ENCODE measurements at places on chromosomes 2 and 18.

- DNase-seq = no peak
Observed at GRCh38 chr18:35436076-35436649, 59.0 kb upstream of the ZNF396 start.

- no peak for DNase-seq
Observed at GRCh38 chr2:128807317-128807716, 488.6 kb upstream of the HS6ST1 start.

DNA sequence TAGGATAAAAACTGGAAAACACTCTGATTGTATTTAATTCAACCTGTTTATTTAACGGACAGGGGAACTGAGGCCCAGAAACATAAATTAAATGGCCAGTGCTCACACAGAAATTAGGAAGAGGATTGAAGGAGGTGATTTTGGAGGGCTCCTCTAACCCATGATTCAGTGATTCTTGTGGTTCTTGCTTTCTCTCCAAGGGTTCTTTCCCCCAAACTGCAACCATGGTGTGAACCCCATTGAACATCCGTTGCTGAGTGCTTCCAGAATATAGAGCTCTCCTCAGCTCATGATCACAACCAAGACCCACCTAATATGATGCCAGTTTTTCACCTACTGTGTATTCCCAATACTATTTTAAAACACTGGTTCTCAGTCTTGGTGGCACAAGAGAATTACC lies 41.4 kb downstream of the BMP10 start:
- DNase-seq = no peak

- DNase-seq = no peak
Observed at GRCh38 chr2:147709655-147710054, 135.2 kb upstream of the ACVR2A start.

DNA sequence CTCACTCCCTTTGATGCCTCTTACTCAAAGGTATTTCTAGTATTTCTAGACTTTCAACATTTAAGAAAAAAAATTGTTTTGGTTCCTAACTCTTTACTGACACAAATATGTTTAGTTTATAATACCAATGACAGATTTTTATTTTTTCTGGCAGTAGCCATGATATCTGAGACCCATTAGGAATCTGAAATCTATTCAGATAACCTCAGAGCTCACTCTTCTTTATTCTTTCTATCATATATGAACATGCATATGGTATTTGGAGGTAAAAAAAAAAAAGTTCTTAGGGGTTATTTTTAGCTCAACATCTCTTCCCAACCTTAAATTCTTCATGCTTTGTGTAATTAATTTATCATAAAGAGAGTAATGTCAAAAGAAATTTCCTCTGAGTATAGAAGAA lies 465.5 kb downstream of the CDH2 start:
- DNase-seq = no peak

DNA sequence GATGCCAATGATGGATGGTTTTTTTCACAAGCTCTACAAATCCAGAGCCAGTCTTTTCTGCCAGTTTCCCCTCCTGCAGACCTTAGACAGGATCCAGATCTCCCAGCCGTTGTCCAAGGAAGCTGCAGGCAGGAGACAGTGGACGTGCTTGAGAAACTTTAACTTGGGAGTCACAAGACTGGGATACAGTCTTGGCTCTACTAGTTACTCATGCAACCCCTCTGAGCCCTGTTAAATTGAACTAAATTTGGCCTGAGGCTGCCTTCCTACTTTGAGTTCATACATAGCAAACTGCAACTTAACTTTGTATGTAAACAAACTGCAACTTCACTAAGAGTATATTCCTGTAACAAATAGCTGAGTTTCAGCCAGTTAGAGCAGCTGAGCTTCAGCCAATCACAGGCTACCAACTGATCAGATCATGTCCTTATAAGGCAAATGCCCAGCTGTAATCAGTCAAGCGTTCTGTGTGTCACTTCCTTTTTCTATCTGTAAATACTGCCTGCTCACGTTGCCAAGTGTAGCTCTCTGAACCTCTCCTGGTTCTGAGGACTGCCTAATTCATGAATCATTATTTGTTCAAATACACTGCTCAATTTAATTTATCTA lies 140.9 kb downstream of the CAPN13 start:
- DNase-seq = no peak

- DNase-seq = no peak
Observed at GRCh38 chr2:171702781-171703556, 15.7 kb downstream of the DYNC1I2 start.

GRCh38 chr2:59969161-59969560 lies 584.3 kb downstream of the BCL11A start:
- DNase-seq = no peak

- DNase-seq = no peak
Observed at GRCh38 chr2:67186326-67186725, 210.8 kb upstream of the ETAA1 start.

DNA sequence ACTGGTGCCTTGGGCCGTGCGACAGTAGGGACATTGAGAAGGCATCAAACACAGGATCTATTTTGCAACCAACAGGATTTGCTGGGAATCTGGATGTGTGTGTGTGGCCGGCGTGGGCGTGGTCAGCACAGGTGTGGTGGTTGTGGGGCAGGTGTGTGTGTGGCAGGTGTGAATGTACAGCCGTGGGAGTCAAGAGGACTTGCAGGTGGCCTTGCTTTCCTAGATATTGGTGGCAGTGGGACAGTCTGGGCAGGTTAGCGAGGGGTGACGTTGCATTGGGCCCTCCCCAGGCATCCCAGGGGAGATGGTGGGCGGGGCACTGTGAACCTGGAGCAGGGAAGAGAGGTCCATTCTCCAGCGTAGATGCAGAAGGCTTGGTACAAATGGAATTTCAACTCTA lies 3.2 kb upstream of the LIMS2 start:
- no peak for DNase-seq

GRCh38 chr2:231611273-231612108 lies 18.8 kb downstream of the TEX44 start:
- DNase-seq = no peak

GRCh38 chr2:140436936-140437335 lies 1656.7 kb upstream of the NXPH2 start:
- no peak for DNase-seq

GRCh38 chr18:9067823-9068222 lies 34.7 kb upstream of the NDUFV2 start:
- no peak for DNase-seq

- no peak for DNase-seq
Observed at GRCh38 chr2:146415291-146415690, 1429.5 kb upstream of the ACVR2A start.

- DNase-seq = no peak
Observed at GRCh38 chr2:41867553-41867952, 180.3 kb upstream of the PKDCC start.

DNA sequence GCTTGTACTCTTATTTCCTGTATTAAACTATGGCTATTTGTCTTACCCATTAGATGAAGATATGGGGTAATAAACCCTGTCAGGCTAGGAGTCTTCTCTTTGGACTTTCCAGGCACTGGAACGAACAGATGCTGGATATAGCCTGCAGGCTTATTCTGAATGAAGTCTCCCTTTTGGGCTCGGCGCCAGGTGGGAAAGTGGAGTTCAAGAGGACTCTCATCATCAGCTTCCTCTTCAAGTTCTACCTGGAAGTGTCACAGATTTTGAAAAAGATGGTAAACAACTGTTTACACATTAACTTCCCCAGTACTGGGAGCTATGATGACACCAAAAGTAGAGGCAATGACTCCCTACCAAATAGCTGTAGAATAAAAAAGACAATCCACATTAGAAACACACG lies 27.9 kb downstream of the AOX1 start:
- DNase-seq = no peak

- no peak for DNase-seq
Observed at GRCh38 chr2:23617167-23617810, 232.3 kb downstream of the KLHL29 start.

GRCh38 chr2:100692906-100693305 lies 127.0 kb upstream of the NPAS2 start:
- no peak for DNase-seq

DNA sequence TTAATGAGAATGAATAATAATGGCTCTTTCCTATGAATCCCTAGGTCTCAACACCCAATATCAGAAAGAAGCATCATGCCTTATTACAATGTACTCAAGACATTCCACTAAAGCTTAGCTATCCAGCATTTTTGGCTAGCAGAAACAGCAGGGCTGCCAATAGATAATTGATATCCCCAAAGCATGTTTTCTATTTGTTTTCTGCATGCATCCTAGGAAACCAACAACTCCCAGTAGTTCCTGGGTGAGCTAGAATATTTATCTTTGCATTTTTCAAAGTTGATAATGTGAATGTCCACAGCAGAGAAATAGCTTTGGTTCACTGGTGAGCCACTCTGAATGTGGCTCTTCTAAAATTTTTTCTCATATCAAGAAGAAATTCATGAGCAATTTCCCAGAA lies 5.8 kb upstream of the ANTXR1 start:
- DNase-seq = no peak

DNA sequence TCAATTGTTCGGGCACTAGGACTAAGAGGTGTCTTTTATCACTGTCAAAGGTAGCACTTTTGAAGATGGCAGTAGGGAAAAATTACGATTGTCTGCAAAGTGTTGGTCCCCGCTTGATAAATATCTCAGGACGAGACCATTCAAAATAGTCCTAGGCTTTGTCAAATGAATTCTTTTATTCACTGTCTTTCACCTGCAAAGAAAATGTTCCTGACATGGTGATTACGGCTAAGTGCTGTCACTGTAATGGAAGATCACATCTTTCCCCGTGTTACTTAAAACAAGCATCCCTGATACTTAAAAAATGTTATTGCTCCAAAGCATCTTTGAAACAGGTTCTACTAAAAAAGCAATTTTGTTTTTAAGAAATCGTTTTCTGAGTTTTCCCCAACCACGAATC lies 71.7 kb downstream of the KCTD1 start:
- DNase-seq = no peak

DNA sequence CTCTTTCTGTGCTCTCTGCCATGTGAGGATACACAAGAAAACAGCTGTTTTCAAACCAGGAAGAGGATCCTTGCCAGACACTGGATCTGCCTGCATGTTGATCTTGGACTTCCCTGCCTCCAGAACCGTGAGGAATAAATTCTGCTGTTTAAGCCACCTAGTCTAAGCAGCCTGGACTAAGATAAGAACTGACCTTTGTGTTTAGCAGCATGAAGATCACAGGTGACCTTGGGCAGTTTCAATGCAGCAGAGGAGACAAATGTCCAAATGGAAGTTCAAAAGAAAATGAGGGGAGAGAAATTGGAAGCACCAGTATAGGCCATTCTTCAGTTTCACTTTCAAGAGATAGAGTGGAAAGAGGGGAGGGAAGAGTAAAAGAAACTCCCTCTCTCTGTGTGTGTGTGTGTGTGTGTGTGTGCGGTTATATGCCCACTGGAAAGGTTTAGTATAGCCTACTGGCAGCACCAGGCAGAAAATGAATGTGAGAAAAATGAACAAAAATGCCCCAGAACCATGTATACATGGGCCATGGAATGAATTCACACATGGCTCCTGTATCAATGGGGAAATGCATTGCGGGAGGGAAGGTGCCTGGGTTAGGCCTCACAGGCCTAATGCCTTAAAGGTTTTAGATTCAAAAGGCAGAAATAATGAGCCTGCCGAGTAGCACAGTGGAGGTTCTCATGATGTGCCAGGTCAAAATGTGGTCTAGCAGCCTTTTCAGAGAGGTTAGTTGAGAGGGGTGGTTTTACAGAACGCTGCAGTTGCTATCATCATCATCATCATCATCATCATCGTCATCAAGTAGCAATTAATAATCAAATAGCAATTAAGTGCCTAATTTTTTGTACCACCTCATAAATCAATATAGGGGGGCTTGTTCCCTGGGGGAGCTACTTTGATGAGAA lies 1.1 kb upstream of the CERS6 start:
- DNase-seq = no peak

DNA sequence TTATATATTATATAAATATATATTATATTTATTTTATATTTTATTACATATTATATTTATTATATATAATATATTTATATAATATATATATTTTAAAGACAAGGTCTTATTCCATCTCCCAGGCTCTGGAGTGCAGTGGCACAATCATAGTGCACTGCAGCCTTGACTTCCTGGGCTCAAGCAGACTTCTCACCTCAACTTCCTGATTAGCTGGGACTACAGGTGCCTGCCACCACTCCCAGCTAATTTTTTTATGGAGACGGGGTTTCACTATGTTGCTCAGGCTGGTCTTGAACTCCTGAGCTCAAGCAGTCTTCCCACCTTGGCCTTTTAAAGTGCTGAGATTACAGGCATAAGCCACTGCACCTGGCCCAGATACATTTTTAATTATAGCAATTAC lies 110.0 kb downstream of the PHLPP1 start:
- DNase-seq = no peak

DNA sequence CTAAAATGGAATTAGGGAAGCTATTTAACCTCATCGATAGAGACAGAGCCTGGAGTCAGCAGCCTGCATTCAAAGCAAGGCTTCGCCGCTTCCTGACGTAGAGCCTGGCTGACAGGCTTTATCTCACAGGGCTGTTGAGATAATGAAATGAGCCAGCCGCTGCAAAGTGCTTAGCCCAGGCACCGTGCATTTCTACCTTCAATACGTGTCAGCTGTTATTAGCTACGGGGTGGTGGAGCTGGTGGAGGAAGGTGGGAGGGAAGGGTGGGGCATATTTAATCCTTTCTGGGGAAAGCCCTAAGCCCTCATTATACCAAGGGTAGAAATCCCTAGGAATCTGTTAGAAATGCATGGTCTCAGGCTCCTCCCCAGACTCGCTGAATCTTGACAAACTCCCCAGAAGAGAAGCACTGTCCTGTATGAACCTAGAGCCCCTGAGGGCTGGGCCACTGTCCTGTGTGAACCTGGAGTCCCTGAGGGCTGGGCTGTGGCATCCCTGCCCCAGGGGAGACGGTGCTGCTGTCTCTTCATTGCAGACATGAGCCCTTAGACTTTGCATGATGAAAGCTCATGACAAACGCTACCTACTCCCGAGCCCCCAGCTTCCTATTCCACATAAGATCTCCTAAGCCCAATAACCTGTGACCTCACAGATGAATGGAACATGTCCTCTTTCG lies 72.4 kb downstream of the ALPK2 start:
- no peak for DNase-seq

GRCh38 chr2:123747326-123747725 lies 277.8 kb upstream of the CNTNAP5 start:
- no peak for DNase-seq

DNA sequence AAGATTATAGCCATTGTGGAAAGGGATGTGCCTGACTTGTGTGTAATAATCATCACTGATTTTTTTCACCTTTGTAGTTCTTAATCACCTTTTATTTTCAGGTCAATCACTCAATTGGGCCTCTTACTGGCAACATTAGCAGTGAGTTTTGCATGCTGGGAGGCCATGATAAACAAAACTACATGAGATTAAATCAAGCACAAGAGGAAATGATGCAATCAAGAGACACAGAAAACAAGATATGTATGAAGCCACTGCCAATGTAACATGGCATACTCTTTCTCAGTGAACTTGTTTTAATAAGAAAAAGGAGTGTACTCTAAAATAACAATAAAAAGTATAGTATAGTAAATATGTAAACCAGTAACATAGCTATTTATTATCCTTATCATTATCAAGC lies 69.9 kb upstream of the FSIP2 start:
- no peak for DNase-seq

DNA sequence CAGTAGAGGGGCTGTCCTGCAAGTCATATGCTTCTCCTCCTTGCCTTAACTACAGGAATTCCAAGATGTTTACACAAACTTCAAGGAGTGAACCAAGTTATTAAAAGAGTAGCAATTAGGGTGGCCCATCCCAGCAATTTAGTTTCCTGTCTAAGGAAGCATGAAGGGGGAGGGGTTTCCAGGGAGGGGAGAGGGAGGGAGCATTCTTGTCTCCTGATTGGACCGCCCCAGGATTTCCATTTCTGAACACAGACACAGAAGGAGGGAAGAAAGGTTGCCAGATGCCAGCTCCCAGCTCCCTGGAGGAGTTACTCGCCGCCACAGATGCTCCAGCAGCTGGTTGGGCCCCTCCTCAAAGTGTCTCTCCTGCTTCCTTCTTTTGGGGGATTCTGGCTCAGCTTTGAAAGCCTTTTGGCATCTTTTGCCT lies 107.6 kb downstream of the TRIB2 start:
- no peak for DNase-seq

All from stimulated activated CD4-positive, alpha-beta T cell treated with anti-CD3 and anti-CD28 coated beads, TNF-alpha, amount 100 ng/mL, for 1 hour (primary cell).